H7 (cell line): ENCODE measurements at places on chromosomes 6 and 20. TPM values are rescaled to one million over a fixed set of nuclear protein-coding genes. Genes with fewer than 3 reads are reported as not detected.

The CRIP3 gene
- total RNA-seq = 20.1 and 28.1 TPM in 2 replicates

The CLDN20 gene
- total RNA-seq = not detected in 2 replicates

The CFAP206 gene
- 0.14 TPM in 1 of 2 replicates, not detected in the other for total RNA-seq

The RIPOR2 gene
- total RNA-seq = 0.22 and 0.31 TPM in 2 replicates

The PSORS1C2 gene
- 0.07 TPM in 1 of 2 replicates, not detected in the other for total RNA-seq

The CDYL gene
- total RNA-seq = 49.3 and 65.6 TPM in 2 replicates

The SUMO4 gene
- total RNA-seq = 0.48 and 0.87 TPM in 2 replicates

The EEF1A2 gene
- total RNA-seq = 30.7 and 37.1 TPM in 2 replicates

The IMPG1 gene
- not detected in 2 replicates for total RNA-seq

The SEMG1 gene
- 0.31 and 0.81 TPM in 2 replicates for total RNA-seq

GRCh38 chr6:52191824-52192223 lies 5.6 kb downstream of the IL17A start:
- no peak for DNase-seq

GRCh38 chr6:113362301-113363047 lies 494.7 kb upstream of the MARCKS start:
- no peak for DNase-seq

- peak; percentile 100 for DNase-seq
These were observed at the start of gene TEAD3 for GRCh38 chr6:35496841-35497570. TEAD3 (minus strand) TSS chr6:35497079.

GRCh38 chr6:157151989-157152388 lies 171.3 kb downstream of the TMEM242 start:
- no peak for DNase-seq

DNA sequence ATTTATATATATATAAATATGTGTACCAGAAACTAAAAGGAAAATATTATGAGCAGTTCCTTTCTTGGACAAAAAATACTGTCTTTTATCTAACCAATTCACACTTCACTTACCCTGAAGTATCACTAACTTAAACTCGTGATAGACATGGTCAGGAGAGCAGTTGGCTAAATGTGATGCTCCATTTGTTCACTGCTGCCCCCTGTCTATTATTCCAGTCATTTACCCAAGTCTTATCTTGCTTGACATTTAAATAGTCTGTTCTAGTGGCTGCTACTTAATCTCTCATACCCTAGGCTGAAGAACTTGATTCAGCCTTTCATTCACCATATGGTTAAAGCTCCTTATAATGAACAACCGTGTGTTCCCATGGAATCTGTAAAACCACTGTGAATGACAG lies 789.6 kb upstream of the EYS start:
- peak; percentile 7 for DNase-seq

DNA sequence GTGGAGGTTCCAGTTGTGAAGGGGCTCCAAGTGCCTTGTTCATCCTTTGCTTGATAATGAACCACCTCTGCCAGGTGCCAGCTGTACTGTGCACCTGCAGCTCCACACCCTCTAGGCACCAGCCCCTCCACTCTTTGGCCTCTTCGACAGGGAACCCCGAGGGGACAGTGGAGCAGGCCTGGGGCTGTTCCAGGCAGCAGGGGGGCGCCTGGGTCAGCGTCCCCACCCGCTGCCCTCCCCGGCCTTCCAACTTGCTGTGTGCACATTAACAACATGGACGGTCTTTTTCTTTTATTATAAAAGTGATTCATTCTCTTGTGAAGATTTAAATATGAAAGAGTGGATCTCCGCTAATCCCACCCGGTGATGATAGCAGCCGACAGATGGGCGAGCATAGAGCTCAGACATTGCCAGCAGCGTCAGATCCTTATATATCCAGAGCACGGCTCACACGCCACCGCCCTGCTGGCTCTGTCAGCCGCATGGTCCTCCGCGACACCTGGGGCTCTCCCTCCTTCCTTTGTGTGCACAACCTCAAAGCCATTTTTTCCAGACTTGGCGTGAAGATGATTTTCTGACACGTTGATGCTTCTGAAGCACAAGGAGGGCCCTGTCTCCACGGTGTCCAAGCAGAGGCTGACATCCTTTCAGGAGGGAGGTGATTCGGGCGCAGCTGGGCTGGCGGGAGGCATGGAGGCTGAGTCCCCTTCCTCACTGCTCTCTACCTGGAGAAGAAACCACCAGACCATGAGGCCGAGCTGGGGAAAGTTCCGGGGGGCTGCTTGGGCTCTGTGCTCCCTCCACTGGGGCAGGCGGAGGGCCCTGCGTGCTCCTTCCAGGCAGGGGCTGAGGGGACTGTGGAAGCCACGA lies 22.2 kb upstream of the MRGBP start:
- no peak for DNase-seq

DNA sequence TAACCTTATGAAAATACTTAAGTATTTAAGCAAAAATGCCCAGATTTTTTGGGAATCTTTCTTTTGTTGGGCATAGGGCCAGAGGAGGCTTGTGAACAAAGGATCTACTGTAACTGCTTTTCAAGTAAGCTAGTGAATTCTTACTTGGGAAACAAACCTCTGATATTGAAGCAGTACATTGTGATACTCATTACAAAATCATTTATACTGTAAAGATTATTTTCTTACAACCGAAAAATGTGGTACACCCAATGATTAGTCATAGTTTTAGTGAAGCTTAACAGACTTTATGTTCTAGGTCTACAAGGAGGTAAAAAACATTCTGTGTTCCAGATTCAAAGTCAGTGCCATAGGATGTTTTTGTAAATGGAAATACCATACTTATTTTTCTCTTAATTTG lies 272.9 kb upstream of the KCNQ5 start:
- DNase-seq = no peak

GRCh38 chr20:17987988-17988387 lies 19.2 kb downstream of the MGME1 start:
- no peak for DNase-seq

DNA sequence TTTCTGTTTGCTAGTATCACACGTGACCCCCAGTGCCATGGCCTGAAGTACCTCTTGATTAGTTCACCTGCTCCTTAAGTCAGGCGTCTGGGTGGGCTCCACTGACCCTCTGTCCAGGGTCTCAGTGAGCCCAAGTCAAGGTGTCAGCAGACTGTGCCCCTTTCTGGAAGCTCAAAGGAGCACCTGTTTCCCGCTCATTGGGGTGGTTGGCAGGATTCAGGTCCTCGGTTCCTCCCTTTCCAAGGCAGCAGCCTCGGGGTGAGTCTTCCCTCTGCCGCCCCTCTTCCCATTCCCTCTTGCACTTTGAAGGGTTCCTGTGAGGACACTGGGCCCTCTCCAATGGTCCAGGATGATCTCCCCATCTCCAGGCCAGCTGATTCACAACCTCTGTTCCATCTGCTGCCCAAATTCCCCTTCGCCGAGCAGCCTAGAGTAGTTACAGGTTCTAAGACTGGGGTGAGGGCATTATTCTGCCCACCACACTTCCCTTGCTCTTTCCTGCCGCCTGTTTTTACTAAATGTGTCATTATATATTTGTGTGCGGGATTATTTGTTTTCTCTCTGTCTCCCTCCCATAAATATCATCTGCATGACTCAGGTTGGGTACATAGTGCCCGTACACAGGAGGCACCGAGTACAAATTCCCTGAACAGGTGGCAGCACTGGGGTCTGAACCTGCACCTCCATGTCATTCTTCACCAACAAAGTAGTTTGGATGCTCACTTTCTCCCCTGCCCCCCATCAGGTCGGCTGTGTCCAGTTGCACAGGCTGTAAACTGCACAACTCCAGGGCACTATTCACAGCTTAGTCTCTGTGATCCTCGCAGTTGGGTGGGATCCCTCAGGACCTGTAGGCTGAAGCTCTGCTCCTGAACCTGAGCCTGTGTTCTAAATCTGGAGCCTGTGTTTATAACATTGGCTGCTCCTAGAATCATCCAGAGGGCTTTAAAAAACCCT lies 58.5 kb downstream of the RBM38 start:
- DNase-seq = no peak

DNA sequence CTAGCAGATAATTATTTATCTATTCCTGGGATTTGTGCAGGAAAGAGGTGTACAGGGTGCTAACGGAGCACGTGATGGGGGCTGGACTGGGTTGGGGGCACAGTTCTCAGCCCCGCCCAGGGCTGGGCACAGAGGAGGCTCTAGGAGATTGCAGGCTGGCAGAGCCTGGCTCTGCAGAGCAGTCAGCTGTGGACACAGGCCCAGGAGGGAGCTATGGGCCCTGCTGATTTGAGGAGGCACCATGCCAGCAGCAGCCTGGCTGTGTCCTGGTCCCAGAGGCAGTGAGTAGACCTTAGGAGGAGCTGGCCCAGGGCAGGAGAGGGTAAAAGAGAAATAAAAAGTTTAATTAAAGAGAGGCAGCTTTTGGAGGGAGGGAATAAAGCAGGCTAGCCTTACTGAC lies 19.3 kb downstream of the MAFB start:
- DNase-seq = no peak

- no peak for DNase-seq
These were observed 199.3 kb upstream of the FLRT3 start for GRCh38 chr20:14536738-14537137.

GRCh38 chr6:17610835-17611234 lies 10.7 kb downstream of the FAM8A1 start:
- DNase-seq = no peak

- DNase-seq = no peak
These were observed 37.9 kb downstream of the ERMARD start for GRCh38 chr6:169789146-169789943.

DNA sequence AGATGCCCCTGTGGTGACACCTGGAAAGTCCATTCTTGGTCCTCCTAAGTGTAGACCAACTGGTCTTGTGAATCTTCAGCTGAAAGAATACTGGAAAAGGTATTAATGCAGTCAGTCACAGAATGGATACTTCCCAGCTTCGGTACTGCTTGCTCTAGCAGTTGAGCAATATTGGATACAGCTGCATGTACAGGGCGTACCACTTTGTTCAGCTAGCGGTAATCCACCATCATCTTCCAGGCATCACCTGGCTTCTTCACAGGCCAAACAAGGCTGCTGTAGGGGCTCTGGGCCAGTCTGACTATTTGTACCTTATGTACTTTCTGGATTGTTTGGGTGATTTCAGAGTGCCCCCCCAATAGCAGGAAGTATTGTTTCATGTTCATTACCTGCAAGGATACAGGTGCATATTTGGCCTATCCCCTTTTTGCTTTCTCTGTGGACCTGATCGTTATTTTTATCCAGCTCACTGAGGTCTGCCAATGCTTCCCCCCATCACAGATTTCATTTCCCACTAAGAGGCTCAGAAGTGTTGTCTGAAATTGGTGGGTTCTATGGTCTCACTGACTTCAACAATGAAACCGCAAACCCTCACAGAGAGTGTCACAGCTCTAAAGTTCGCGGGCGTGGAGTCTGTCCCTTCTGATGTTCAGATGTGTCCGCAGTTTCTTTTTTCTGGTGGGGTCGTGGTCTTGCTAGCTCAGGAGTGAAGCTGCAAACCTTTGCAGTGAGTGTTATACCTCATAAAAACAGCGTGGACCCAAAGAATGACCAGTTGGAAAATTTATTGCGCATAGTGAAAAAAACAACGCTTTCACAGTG lies 52.2 kb downstream of the TRIM27 start:
- DNase-seq = no peak

DNA sequence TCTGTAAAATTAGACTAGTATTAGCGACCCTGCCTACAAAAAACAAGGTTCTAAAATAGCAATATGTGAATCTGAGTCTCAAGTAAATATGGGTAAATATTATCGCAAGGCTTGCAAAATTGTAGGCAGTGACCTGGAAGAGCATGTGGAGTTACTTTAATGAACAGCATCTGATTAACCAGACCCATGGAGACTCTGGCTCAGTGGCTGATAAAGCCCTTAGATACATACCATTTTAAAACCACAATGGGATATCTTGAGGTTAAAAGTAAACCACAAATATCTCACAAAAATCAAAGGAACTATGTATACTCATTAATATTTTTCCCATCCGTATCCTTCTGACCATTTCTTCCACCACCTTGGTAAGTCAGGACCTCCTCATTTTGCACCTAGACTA lies 187.0 kb downstream of the MTFR2 start:
- no peak for DNase-seq

- no peak for DNase-seq
These were observed 113.8 kb downstream of the MAP3K4 start for GRCh38 chr6:161105408-161105807.

GRCh38 chr6:89121934-89122333 lies 4.1 kb upstream of the SRSF12 start:
- DNase-seq = no peak

DNA sequence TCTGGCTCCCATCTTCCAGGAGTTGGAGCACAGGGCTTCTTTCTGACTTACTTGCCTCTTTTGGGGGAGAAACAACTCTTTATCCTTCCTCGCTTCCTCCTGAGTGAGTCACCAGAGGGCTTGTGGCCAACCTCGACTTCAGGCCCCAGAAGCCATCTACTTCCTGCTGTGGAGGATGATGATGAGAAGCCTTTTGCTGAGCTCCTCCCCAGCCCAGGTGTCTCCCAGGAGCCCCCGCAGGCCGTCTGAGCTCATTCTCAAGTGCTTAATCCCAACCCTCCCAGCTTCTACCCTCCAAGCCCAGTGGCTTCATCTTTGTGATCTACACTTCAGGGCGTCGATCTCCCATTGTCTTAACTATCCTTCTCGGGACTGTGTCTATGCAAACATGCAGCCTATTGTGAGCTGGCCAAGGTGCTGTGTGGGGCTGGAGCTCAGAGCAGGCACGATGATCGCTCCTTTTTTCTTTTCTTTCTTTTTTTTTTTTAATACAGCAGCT lies 27.9 kb downstream of the SDCBP2 start:
- peak; percentile 77 for DNase-seq
